ENCODE measurements at places on chromosomes 2 and 18. TPM values are rescaled to one million over a fixed set of nuclear protein-coding genes. Genes with fewer than 3 reads are reported as not detected.

DNA sequence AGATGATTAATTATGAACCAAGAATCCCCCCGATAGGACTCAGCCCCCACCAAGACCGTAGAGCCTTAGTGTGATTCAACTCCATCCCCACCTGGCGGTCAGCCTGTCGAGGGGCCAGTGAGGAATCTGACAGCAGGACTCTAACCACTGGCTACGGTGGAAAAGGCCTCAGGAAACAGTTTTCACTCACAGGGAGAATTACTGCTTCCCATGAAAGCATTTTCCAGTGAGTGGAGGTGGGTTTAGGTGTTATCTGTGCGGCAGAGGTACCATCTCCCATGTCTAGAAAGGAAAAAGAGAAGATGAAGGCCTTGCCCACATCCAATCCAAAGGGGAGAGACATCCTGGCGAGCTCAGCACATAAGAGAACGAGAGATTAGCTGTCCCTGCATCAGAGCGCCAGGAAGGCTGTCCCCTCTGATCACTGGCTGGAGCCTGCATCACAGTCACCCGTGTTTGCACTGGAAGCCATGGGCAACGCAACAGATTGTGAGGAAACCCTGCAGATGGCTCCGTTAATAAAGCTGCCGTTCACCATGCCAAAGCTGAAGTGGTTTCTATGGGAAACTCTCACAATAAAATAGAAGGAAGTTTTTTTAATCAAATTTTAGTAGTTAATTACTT, 22.3 kb downstream of the COX7A2L start:
- no peak for DNase-seq

DNA sequence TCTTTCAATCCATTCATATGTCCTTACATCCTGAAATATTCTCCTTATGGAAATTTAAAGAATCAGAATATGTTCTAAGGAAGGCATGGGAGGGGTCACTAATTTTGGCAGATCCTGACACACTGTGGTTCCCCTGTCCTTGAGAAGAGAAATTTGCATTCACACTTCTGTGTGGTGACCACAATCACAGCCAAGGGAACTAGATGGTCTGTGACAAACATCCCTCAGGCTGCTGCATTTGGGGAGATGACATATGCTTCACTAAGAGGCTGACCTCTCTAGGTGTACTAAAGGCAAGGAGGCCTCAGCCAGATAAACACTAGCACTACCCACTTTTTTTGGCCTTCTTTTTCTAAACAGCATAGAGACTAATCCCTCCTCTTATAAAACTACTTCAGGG, 129.6 kb downstream of the MREG start:
- DNase-seq = no peak

DNA sequence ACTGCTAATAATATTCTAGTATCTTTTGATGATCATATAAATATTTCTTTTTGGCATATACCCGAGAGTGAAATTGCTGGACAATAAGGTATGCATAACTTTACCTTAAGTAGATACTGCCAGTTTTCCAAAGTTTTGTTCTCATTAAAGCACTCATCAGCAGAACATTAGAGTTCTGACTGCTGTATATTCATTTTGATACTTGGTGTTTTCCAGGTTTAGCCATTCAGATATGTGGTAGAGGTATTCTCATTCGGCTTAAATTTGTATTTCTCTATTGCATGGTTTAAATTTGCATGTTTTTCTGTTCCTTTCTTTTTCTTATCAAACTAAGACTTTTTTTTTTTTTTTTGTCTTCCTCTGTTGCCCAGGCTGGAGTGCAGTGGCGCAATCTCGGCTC, 18.2 kb downstream of the CYBRD1 start:
- no peak for DNase-seq

GRCh38 chr2:144099340-144099739, 420.6 kb downstream of the ZEB2 start:
- no peak for DNase-seq

DNA sequence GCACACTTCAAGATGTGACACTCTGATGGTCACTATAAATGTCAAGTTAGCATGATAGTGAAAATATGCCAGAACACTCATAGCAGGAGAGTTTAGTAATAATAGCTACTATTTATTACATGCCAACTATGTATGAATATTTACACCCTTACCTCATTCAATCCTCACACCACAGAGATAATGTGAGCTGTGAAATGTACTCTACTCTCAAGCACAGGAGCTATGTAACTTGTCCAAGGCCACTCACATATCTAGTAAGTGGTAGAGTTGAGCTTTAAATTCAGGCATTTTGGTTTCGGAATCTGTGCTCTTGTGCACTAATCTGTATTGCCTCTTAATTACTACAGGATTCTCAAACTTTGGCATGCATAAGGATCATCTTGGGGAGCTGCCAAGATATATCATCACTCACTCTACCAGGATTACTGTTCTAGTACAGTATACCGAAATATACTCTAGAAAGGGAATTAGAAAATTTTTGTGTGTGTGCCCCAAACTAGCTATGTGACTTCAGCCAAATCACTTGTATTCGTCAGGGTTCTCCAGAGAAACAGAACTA, 154.3 kb downstream of the PLCL1 start:
- DNase-seq = no peak

DNA sequence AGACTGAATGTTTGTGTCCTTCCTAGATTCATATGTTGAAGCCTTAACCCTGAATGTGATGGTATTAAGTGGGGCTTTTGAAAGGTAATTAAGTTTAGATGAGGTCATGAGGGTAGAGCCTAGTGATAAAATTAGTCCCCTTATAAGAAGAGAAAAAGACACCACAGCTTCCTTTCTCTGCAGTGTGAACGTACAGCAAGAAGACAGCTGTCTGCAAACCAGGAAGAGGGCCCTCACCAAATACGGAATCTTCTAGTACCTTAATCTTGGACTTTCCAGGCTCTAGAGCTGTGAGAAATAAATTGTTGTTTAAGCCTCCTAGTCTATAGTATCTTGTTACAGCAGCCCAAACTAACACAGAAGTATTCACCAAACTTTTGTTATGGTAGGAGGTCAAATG, 57.1 kb upstream of the CYTIP start:
- no peak for DNase-seq

DNA sequence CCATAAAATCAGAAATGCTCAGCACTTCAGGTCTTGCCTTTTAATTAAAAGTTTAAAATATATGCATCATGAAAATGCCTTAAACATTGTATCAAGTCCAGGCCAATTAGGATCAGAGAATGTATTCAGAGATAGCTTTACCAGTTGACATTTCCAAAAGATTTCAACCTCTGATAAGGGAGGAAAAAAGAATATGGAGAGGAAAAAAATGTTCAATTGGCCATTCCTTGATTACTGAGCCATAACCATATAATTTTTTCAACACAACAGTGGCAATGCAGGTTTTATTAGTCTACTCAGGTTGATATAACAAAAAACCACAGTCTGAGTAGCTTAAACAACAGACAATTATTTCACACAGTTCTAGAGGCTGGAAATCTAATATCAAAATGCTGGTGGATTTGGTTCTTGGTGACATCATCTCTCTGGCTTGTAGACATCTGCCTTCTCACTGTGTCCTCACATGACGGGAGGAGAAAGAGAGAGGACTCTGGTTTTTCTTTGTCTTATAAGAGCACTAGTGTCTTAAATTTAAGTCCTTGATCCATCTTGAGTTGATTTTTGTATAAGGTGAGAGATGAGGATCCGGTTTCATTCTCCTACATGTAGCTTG, 111.9 kb downstream of the IRS1 start:
- DNase-seq = no peak

DNA sequence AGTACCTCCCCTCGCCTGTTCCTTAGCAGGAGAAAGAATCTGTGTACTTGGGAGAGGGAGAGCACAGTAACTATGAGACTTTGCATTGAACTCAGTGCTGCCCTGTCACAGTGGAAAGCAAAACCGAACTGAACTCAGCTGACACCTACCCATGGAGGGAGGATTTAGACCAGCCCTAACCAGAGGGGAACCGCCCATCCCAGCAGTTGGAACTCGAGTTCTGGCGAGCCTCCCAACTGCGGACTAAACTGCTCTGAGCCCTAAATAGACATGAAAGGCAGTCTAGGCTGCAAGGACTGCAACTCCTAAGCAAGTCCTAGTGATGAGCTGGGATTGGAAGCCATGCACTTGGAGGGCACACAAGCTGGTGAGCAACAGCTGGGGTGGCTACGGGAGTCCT, 110.4 kb downstream of the GRB14 start:
- no peak for DNase-seq

GRCh38 chr2:213923543-213923942, 487.3 kb upstream of the VWC2L start:
- DNase-seq = no peak

GRCh38 chr2:28407976-28408690, 15.5 kb downstream of the FOSL2 start:
- no peak for DNase-seq

- DNase-seq = no peak
Measured at GRCh38 chr18:79542876-79543750, 136.5 kb upstream of the CTDP1 start.

DNA sequence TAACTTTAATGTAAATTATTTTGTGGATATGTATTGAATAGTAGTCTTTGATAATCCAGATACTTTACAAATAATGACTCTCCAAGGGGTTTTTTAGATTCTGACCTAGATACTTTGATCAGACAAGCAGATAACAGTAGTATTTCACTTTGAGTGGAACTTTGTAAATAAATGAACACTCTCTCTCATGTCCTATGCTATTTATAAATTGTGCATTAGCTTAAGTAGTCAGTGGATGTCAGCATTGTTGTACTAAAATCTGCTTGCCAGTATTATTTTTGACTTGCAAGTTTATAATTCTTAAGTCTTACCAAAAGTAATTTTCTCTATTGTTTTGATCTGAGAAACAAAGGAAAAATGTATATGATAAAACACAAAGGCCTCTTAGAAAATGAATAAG, 1113.1 kb upstream of the NRXN1 start:
- no peak for DNase-seq

GRCh38 chr2:195694553-195694952, 37.5 kb downstream of the SLC39A10 start:
- DNase-seq = no peak

GRCh38 chr2:81276595-81276994, 972.0 kb upstream of the LRRTM1 start:
- DNase-seq = no peak

DNA sequence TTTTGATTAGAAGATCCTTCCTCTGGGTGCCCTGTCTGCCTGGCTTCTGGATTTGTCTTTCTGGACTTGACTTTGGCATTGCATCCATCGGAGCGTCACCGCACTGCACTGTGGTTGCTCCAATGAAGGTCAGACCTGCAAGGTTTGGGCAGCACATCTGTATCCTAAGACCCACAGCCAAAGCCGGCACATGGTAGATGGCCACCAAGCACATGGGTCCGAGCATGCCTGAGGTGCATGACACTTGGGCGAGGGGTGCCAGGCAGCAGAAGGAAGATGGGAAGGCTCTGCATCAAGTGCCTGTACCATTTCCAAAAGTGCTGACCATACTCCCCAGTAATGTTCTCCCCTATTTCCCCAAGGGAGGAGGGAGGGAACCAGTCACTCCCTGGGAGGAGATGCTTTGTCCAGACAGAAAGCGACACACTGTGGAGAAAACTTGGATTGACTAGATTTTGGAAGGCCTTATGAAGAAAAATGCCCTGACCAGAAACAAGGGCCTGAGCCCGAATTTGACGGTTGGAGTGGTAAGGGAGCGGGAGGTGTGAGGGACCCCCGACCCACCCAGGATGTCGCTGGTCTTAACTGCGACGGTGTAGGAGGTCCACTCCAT, 149.9 kb downstream of the LOXHD1 start:
- no peak for DNase-seq

DNA sequence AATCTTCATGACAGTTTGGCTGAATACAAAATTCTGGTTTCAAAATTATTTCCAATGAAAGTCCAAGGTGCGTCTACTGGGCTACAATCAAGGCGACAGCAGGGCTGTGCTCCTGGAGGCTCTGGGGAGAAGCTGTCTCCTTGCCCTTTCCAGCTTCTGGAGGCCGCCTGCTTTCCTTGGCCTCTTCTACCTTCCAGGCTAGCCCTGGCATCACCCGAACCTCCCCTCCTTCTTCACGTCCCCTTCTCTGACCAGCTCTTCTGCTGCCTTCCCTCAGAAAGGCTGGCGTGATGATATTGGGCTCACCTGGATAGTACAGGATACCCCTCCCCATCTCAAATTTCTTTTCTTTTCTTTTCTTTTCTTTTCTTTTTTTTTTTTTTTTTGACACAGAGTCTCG, 115.5 kb downstream of the KCNF1 start:
- DNase-seq = no peak

DNA sequence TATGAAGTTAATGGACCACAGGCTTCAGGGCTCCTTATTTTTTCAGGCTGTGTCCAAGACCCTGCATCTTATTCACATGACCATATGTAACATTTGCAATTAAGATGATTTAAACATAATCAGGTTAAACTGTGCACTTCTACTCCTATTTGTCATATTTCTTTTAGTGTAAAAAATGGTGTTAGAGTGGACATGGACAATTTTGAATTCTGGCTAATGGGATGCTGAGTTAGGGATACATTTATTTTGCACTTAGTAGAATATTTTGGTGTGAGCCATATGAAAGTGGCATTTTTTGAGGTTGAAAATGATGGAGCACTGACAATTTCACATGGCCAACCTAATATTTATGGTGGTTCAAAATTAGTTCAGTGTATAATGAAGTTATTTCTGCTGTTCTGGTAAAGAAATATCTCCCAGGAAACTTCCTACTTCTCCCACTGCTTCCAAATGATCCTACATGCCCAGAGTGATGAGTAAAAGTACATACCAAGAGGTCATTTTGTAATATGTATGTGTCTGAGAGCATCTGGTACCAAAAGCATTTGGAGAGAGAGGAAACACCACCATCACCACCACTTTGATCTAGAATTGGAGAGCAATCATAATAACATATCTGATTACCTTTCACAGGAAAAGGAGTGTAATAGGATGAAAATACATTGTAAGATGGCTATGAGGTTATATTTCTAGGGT, 36.0 kb downstream of the GULP1 start:
- no peak for DNase-seq

DNA sequence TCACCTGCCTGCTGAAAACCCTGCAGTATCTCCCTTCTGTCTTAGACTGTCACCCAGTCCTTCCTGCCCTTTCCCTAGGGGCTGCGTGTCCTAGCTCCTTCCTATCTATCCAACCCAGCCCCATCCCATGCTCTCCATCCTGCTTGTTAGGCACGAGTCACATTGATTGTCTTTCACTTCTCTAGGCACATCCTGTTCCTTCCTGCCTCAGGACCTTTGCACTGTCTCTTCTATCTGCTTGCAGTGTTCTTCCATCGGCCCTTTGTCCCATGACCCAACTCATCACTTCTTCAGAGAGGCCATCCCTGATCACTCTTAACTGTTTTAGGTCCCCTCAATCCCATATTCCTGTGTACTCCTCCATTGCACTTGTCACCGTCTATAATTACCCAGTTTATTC, 50.4 kb downstream of the MERTK start:
- DNase-seq = no peak

DNA sequence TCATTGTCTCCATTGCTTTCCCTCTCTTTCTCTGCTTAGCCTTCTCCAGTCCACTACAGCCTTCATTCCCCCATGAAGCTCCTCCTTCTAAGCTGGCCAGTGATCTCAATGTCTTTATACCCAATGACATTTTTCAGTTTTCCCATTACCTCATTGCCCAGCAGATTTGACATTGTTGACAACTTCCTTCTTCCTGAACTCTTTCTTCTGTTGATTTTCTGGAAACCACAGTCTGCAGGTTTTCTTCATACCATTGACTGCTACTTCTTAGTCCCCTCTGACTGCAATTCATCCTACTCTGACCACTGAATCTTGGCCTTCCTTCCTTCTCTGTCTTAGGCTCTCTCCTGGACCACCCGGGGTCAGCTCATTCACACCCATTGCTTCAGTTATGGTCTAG, 22.9 kb upstream of the SPP2 start:
- DNase-seq = no peak

Gene CACNB4
- total RNA-seq = 0.11 TPM

Gene FBXO15
- total RNA-seq = 0.56 TPM

Gene NBEAL1
- total RNA-seq = 18.5 TPM

Data from foreskin keratinocyte (primary cell).